ENCODE measurements at places on chromosomes 5 and 9.

DNA sequence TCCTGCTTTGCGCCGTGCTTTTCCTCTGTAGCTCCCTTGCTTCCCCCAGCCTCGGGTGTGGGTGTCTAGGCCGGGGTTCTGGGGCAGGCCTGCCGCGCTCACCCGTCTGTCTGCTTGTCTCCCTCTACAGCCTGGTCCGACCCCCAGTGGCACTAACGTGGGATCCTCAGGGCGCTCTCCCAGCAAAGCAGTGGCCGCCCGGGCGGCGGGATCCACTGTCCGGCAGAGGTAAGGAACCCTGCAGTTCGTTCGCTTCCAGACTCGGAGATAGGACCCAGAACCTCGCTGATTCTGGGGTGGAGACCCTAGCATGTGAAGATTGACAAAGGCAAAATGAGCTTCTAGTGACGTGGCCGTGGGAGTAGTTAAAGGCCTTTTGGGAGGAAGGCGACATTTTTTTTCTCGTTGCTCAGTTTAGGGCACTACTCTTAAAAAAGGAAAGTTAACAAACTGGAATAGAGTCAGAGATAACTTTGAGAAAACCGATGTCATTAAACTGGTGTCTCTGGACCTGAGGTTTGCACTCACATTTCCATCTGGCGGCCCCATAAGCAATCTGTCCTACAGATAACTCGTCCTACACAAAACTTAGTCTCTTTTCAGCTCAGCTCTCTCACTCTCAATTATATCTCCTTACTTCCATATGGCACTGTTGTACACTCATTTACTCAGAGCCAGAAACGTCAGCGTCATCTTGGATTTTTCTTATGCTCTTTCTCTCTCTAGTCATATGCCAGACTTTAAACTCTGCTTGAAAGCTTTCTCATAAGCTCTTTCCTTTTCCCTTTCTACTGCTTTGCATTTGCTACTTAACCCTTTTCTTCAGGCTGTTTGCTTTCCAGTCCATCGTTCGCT is 561 bp downstream of the SEC61B start:
- DNase-seq: peak; percentile 64

DNA sequence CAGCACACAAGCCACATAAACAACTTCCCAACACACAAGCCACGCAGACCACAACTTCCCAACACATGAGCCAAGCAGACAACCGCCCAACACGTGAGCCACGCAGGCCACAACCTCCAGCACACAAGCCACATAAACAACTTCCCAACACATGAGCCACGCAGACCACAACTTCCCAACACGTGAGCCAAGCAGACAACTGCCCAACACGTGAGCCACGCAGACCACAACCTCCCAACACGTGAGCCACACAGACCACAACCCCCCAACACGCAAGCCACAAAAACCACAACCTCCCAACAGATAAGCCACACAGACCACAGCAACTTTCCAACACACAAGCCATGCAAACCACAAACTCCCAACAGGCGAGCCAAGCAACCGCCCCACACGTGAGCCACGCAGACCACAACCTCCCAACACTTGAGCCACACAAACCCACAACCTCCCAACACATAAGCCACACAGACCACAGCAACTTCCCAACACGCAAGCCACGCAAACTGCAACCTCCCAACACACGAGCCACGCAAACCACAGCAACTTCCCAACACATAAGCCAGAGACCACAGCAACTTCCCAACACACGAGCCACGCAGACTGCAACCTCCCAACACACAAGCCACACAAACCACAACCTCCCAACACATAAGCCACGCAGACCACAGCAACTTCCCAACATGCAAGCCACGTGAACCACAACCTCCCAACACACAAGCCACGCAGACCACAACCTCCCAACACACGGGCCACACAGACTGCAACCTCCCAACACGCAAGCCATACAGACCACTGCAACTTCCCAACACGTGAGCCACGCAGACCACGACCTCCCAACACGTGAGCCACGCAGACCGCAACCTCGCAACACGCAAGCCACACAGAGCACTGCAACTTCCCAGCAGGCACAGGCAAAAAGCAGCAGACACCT is 10.1 kb downstream of the BRD9 start:
- no peak for DNase-seq

DNA sequence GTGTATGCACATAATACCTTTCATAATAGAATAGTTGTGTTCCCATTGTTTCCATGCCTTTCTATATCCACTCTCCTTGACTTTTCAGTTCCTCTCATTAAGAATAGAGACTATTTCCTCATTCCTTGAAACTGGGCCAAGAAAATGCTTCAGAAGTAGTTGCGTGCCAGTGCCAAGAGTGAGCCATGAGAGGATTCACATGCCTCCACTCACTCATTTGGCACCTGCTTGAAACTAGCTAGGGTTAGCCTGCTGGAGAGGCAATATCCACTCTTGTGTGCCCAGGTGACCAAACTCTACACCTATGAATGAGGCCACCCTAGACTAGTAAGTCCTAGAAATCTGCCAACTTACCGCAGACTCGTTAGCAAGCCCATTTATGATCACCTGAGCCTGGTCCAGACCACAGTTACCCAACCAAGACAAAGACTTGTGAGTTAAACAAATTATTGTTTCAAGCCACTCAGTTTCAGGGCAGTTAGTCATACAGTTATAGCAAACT is 276.3 kb downstream of the EPB41L4A start:
- DNase-seq: no peak

DNA sequence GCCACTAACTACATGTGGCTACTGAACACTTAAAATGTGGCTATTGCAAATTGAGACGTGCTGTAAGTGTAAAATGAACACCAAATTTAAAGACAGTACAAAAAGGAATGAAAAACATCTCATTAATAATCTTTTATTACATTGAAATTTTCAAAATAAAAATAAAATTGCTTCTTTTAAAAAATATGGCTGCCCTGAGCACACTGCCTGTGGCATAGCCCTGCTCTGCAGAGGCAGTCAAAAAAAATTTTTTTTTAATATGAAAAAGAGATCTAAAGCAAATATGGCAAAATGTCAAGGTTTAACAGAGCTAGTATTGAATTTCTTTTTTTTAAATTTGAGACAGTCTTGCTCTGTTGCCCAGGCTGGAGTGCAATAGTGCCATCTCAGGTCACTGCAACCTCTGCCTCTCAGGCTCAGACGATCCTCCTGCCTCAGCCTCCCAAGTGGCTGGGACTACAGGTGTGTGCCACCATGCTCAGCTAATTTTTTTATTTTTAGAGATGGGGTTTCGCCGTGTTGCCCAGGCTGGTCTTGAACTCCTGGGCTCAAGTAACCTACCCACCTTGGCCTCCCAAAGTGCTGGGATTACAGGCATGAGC is 25.6 kb downstream of the CARNMT1 start:
- no peak for DNase-seq

GRCh38 chr9:86705490-86705889 is 241.8 kb downstream of the GAS1 start:
- no peak for DNase-seq

DNA sequence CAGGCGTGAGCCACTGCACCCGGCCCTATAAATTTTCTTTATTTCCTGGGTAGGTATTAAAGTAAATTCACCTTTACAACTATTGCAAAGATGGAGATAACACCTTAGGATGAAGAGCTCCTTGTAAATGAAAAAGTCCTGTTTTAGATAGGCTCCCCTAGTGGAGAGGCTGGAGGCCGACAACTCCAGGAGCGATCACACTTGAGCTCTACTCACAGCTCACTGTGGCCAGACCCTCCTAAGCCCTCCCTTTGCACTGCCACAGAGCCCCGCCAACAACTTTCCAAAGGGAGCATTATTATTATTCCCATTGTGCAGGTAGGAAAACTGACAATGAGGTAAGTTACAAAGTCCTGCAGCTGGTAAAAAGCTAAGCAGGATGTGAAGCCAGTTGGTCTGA is 139.1 kb upstream of the ERCC6L2 start:
- no peak for DNase-seq

DNA sequence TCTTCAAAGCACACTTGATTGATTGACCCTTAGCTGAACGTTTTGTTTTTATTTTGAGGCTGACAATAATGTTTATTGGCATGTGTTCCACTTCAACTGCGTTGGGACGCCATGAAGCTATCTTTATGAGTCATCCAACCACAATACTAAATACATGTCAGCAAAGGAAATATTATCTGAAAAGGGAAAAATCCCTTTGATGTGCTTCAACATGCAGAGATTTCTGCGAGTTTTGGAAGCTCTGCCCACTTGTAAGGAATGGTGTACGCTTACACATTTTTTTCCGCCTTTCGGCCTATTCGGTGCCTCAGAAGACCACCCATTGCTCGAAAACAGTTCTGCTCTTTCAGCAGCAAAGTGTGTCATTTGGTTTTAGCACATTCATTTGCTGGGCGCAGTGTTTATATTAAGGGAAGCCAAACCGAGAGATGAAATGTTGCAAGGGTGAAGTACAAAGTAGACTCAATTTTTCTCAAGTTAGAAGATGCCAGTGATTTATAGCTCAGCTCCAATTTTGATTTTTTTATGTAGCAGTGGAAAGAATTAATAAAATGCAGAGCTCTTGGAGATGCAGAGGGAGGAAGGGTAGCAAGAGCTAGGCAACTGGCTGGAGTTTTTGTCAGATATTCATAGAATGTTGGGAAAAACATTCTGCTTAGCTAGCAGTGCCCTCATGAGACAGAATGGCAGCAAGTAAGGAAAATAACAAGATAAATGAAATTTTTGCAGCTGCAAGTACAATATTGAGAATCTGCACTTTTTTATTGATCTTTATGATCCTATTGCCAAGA is 68.9 kb downstream of the PRDM6 start:
- peak; percentile 3 for DNase-seq

GRCh38 chr5:109718632-109719031 is 28.9 kb downstream of the MAN2A1 start:
- no peak for DNase-seq

DNA sequence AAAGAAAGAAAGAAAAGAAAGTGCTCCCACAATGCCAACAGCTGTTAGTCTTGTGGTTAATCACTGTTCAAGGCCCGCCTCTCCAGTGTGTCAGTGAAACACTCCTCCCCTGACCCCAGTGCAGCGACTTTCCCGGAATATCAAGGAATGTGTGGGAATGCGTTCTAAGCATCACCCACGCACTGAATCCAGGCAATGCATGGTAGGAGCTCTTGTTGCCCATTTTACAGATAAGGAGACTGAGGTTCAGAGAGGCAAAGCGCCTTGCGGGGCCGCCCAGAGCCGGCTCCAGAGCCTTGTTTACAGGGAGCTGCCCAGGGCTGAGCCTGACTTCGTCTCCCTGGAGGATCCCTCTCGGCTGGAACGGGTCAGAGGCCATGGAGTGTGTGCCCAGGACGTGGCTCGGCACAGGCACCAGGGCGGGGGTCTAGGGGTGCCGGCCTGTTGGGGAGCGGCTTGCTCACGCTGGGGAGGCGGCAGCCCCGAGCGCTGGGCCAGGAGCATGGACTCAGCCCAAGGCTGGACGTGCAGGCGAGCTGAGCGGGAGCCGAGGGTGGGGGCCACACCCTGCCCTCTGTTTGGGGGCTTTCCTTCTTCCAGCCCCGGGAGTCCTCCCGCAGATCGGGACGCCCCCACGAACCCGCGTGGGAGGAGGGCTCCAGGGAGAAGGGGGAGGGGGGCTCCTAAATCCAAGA is 823 bp downstream of the ST6GALNAC6 start:
- no peak for DNase-seq

- DNase-seq: no peak
Measured at GRCh38 chr5:176733406-176734262, 76.7 kb upstream of the UNC5A start.

DNA sequence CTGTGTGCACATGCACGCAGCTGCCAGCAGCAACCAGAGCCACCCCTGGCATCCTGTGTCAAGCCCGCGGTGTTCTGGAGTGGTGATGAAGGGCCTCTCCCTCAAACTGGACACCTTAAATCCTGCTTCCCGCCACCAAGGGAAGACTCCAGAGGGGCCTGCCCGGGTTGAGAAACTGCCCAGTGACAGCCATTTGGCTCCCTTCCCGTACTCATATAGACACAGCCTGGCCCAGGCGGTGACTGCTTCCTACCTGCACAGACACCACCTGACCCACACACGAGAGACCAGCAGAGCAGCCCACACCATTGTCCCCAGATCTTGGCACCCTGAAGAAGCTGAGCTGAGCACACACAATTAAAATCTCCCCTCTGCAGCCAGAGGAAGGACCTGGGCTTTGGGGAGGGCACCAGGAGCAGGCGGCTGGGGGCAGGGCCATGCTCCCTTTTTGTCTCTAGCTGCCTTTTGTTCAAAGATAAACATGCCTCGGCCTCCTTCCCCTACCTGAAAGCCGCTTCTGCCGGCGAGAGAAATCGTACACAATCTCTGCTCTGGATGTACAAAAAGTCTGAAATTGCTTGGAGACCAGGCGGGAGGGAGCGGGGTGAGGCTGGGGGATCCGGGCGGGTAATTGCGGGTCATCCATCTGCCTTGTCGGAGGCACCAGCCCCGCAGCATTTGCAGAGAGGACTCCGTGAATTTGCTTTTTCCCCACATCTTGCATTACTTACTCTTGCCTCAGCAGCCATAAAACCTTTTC is 78.4 kb downstream of the TSPAN17 start:
- no peak for DNase-seq

- no peak for DNase-seq
Measured at GRCh38 chr9:132644251-132644650, 25.5 kb downstream of the DDX31 start.
